ENCODE measurements at places on chromosomes 1 and 21.
A peak's percentile ranks its signal among the peaks of the same experiment; 100 is the strongest.

GRCh38 chr1:159821171-159821867 is 5.4 kb upstream of the SLAMF8 start:
- DNase-seq: no peak

GRCh38 chr1:40802742-40803113 is 19.1 kb downstream of the KCNQ4 start:
- peak; percentile 80 for DNase-seq

- peak; percentile 82 for DNase-seq
Measured at GRCh38 chr1:153545067-153546055, at the start of gene S100A4. Gene S100A4, minus strand, starts transcription at chr1:153545806. Its CDS starts 1,012 bp downstream, at chr1:153544794.

DNA sequence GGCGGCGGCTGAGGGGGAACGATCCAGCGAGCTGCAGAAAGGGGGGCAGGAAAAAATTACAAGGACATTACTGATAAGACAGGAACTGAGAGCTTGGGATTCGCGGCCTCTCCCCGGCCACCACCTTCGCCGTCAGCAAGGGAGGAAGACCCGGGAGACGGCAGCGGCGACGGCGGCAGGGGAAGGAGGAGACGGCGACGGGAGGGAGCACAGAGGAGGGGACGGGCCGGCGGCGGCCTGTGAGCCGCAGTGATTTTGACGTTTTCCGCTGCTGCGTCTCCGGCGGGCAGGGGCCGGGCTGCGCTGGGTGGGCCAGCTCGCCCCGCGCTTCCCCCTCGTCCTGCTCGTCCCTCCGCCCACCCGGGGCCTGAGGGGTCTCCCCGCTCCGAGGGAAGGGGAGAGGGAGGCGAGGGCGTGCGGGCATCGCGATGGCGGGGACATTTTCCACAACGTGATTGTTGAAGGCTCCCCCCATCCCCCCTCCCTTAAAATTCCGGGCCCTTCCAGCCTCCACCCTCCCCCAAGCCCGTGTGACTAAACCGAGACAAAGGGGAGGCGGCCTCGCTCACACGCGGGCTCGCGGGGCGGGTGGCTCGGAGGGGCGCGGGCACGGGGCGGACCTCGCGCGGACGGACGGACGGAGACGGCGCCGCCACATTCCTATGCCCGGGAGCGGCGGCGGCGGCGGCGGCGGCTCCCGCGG is 407 bp downstream of the CAMSAP2 start:
- peak; percentile 80 for DNase-seq

DNA sequence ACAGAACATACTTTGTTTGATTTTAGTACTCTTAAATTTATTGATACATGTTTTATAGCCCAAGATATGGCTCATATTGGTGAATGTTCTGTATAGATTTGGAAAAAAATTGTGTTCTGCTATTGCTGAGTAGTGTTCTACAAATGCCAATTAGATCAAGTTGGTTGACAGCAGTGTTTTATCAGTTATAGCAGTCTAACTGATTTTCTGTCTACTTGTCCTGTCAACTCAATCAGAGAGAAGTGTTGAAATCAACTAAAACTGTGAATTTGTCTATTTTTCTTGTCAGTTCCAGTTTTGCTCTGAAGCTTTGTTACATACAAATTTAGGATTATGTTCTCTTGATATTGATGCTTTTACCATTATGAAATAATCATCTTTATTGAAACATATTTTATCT is 14.7 kb upstream of the MT1HL1 start:
- DNase-seq: no peak

- no peak for DNase-seq
Measured at GRCh38 chr1:167856711-167857418, 57.1 kb downstream of the ADCY10 start.

DNA sequence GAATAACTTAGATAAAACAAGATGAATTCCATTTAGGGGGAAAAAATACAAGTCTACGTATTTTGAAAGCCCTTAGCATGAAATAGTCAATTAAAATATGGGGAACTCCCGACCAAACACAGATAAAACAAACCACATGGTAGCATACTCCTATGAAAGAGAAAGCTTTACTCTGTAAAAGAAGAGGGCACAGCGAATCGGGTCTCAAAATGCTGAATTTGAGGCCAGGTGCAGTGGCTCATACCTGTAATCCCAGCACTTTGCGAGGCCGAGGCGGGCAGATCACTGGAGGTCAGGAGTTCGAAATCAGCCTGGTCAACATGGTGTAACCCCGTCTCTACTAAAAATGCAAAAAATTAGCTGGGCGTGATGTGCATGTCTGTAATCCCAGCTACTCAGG is 116.9 kb upstream of the TIAM1 start:
- DNase-seq: peak; percentile 4

DNA sequence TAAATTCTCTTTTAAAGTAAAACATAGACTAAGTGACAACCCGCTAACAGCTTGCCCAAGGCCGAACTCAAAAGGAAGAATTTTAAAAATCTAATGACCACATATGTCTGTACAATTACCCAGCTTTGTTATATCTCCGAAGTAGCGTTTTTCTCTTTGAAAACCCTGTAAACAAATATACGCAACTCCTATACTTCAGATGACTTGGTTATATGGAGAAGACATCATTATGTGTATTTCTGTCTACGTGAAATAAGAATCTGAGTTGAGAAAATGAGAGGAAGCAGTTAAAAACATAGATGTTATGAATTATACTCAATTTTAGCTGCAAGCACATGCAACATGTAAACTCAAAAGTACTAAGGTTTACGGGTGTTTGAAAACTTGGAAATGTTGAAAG is 2.0 kb downstream of the PBX1 start:
- DNase-seq: no peak

DNA sequence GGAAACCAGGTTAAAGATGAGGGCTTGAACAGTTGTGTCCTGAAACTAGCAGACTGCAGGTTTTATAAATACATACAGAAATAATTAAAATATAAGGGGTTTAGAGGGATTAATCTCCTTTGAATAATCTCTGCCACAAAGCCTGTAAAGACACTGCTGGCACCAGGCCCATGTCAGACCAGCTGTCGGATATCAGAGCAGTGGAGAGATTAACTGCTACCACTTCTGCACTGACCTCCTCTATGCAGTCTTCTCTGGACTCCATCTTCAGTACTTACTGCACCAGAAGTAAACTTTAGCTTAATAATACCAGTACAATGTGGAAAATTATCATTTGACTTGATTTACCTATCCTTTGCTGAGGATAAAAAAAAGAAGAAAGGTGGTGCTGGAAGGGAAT is 128.6 kb downstream of the LHX4 start:
- DNase-seq: peak; percentile 77

GRCh38 chr1:217331698-217332097 is 299.2 kb downstream of the GPATCH2 start:
- no peak for DNase-seq

- no peak for DNase-seq
Measured at GRCh38 chr1:118388301-118388959, 203.4 kb upstream of the SPAG17 start.

DNA sequence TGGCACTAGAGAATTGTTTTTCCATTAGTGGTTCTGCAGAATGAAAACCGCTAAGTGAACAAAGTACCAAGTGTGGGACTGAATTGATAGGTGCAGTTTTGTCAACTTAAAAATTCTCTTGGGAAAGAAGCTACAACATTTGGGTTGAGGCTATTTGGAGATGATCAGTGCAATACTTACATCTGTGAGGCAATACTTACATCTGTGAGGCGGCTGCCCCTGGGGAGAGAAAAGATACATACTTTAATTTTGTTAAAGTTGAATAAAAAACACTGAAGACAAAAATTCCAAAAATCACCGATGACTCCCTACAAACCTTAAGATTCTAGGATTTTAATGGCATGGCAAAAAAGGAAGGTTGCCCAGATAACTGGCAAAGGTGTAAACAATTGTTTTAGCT is 1.7 kb downstream of the CFAP410 start:
- no peak for DNase-seq

- no peak for DNase-seq
Measured at GRCh38 chr1:21622466-21623315, 46.5 kb downstream of the RAP1GAP start.

GRCh38 chr1:226443439-226443838 is 35.5 kb upstream of the PARP1 start:
- DNase-seq: no peak

DNA sequence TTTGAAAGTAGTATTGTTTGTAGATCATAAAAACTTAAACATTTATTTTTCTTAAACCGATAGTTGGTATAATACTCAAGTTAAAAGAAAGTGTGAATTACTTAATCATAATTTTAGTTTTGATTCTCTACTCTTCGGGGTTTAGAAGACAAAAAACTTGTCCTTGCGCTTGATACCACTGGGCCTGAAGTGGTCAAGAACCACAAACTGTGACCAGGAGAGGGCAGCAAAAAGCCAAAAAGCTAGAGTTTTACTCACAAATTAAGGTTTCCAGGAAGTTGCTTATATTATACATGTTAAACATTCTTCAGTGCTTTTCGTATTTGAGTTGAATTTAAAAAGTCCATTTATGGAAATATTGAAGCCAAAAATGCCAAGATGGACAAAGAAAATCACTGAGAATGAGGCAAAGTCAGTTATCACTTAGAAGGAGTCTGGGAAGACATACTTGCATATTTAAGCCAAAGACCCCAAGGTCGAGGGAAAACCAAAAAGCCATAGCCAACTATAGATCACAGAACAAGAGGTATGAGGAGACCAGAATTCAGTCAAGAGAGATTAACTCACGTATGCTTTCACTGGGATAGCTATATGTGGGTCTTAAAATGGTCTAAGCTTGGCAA is 34.2 kb downstream of the EFCAB7 start:
- peak; percentile 72 for DNase-seq

DNA sequence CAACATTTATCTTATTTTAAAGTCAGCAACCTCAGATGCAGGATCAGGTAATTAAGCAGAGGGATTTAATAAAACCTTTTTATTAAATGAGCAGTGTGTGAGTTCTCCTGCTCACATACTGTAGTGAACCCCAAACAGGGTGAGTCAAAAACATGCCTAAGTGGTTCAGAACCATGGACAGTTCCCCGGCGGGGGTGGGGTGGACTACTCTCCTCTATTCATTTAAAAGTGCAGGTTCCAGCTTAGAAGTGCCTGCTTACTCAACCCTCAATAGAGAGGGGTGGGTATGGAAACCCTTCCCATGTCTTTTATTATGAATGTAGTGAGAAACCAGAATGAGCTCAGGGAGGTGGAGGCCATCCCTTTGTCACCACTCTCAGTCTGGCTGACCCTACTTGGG is 397.9 kb downstream of the HHAT start:
- peak; percentile 79 for DNase-seq

DNA sequence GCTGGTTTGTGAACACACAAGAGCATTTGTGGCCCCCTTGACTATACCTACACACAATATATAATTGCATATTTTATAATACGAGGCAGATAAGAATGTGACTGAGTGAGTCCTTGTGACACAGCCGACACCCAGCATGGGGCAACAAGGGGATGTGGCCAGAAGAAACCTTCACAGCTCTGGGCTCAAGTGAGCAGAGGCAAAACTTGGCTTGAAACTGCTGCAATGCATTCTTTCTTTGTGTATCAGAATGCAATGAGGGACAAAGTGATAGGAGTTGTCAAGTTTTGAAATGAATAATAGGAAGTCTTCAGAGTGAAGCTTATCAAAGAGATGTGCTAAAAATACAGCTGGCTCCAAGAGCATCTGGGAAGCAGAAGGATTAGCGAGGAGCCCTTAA is 124.0 kb upstream of the C8B start:
- no peak for DNase-seq

GRCh38 chr1:210617293-210617692 is 288.6 kb downstream of the HHAT start:
- no peak for DNase-seq

DNA sequence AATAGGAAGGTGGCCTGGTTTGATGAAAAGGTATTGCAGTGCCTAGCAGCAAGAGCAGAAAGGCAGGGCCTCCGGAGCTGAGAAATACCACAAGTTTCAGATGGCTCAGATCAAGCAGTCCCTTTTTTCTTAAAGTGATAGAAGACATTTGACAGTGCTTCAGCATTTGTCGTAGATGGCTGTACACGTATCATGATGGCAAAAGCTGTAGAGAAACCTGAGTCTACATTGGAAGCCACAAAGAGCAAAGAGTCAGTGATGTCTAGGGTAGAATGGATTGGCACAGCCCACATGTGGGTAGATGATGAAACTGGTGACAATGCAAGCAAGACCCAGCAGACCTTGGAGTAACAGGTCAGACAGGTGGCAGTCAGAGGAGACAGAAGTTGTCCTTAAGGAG is 101.3 kb upstream of the ARTN start:
- DNase-seq: no peak

DNA sequence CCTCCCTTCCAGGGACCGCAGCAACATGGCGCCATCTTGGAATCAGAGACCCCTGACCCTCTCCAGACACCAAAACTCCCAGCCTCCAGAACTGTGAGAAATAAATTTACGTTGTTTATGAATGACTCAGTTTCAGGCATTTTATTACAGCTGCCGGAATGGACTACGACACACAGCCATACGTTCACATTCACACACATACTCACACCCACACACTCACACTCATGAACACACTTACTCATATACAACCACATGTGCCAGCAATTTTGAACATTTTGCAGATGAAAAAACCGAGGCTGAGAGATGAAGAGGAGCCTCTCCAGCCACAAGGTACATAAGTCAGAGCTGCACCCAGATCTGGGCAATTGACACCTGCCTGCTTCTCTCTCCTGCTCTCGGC is 151.0 kb upstream of the RAB4A start:
- no peak for DNase-seq

GRCh38 chr1:54456361-54456760 is 50.2 kb upstream of the SSBP3 start:
- no peak for DNase-seq

DNA sequence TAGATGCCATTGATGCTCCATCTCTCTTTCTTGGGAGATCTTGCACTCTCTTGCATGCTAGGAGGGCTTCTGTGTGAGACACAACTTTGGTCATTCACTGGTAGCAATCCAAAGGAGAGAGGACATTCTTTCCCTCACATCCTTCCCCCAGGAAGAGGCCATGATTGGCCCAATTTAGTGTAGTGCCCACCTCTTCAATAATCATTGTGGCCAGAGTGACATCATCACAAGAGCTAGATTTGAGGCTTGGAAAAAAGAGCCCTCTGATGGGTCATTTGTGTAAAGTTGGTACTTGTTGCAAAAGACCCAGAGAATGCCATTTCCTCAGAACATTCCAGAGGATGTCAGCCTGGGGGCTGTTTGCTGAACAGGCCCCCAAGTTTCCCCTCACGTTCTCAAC is 30.2 kb downstream of the S100A6 start:
- DNase-seq: no peak

DNA sequence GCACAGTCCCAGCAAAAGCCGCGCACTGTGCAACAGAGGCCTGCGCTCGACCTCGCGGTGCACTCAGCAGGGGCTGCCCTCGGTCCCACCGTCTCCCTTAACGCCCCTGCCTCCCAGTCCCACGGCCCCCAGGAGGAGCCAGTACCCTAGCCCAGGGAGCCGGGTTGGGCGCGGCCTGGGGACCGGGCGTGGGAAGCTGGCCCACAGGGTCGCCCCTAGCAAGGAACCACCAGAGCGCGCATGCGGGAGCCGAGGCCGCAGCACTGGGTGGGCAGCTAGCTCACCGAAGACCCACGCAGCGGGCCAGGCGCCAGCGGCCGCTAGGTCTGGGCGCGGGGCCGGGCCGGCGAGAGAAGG is 21.6 kb upstream of the ZNF678 start:
- no peak for DNase-seq

- peak; percentile 63 for DNase-seq
Measured at GRCh38 chr1:241849345-241849695, 1.3 kb downstream of the EXO1 start.

All from Karpas-422 (cell line).